Transverse colon (tissue), 4 donors: ENCODE measurements at places on chromosomes 5 and 9. TPM values are rescaled to one million over a fixed set of nuclear protein-coding genes. Genes with fewer than 3 reads are reported as not detected.
A peak's percentile ranks its signal among the peaks of the same experiment; 100 is the strongest.

GRCh38 chr5:36573438-36573837 lies 33.0 kb upstream of the SLC1A3 start:
- no peak for DNase-seq

DNA sequence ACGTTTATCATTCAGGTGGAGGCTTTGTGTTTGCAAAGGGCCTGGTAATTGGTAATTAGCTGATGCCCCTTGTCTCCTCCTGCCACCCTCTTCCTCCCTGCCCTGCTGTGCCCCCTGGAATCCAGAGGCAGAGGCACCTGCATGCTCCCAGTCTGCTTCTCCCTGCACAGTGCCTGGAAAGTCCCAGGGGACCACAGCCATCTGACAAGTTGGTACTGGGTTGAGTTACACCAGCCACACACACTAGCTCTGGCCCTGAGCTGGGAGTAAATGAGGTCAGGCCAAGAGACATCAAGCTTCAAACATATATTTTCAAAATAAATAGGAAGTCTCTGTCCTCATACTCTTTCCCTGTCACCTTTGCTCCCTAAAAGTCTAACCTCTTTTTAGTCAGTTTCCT lies 56.3 kb downstream of the INSYN2B start:
- DNase-seq, result no peak

DNA sequence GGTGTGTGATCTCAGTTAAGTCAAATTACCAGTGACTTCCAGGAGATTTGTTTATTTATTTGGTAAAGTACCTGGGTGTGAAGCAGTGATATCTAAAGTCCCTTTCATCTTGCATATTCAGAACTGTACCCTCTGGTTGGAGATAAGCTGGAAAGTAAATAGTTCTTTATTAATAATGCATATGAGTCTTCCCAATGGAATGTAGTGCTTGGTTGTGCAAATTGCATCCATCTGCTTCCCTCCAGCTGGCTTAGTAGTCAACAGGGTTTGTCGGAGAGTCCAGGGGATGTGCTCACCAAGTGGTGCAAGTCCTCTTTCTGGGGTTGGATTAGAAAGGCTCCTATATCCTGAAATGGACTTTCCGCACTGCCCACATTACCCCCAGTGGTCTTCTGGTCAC lies 42.0 kb downstream of the TRPM3 start:
- DNase-seq, result no peak

DNA sequence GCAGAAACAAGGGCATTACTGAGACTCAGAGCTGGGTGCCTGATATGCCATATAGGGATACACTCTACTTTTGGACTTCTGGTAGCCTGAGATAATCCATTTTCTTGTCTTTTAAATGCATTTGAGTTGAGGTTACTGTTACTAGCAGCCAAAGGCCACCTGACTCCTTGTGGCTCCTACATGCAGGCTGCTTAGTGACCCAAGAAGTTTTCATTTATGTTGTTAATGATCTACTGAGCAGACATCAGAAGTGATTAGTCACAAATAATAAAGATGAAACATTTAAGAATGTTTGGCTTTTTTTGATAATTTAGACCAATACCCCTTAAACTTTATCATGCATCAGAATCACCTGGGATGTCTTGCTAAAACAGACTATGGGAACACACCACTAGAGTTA lies 171.6 kb upstream of the TRIM32 start:
- DNase-seq, result no peak

GRCh38 chr5:139381837-139382761 lies 998 bp downstream of the SLC23A1 start:
- peak; percentile 28 for DNase-seq

- DNase-seq, result no peak
Measured at GRCh38 chr5:116876240-116876840, 301.7 kb upstream of the SEMA6A start.

The PCDHGA7 gene
- 2.0 TPM for total RNA-seq

The ACTBL2 gene
- total RNA-seq, result not detected
